ENCODE measurements at places on chromosomes 3 and 15. TPM values are rescaled to one million over a fixed set of nuclear protein-coding genes. Genes with fewer than 3 reads are reported as not detected.

RHOV gene
- polyA plus RNA-seq: 3.2 TPM

UBE3A gene
- 17.3 TPM for polyA plus RNA-seq

CHL1 gene
- polyA plus RNA-seq: 4.9 TPM

NTRK3 gene
- 0.44 TPM for polyA plus RNA-seq

NR2C2 gene
- polyA plus RNA-seq: 9.2 TPM

BCL2A1 gene
- 61.9 TPM for polyA plus RNA-seq

UTS2B gene
- 0.10 TPM for polyA plus RNA-seq

PAK2 gene
- 40.6 TPM for polyA plus RNA-seq
